ENCODE measurements at places on chromosomes 13 and 19.

GRCh38 chr19:58054901-58055874 is 3.9 kb upstream of the ZNF135 start:
- peak; percentile 14 for DNase-seq

GRCh38 chr19:30115947-30116346 is 173.9 kb downstream of the URI1 start:
- no peak for DNase-seq

GRCh38 chr13:99862244-99862643 is 109.3 kb downstream of the ZIC5 start:
- DNase-seq: no peak

DNA sequence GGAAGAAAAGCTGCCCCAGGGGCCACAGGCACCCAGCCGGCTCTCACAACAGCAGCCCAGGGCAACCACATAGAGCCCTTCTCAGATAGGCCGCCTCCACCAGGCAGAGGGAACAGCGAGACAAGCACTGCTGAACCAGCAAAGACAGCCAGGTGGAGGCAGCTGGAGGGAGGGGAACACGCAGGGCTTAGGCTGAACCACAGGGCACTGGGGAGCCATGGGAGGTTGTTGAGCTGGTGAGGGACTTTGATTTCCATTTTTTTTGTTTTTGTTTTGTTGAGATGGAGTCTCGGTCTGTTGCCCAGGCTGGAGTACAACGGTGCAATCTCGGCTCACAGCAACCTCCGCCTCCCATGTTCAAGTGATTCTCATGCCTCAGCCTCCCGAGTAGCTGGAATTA is 3.5 kb downstream of the GAMT start:
- DNase-seq: no peak

GRCh38 chr13:20799726-20800416 is 26.1 kb upstream of the EEF1AKMT1 start:
- no peak for DNase-seq

- DNase-seq: no peak
These were observed 260.4 kb downstream of the NALCN start for GRCh38 chr13:101155920-101156319.

DNA sequence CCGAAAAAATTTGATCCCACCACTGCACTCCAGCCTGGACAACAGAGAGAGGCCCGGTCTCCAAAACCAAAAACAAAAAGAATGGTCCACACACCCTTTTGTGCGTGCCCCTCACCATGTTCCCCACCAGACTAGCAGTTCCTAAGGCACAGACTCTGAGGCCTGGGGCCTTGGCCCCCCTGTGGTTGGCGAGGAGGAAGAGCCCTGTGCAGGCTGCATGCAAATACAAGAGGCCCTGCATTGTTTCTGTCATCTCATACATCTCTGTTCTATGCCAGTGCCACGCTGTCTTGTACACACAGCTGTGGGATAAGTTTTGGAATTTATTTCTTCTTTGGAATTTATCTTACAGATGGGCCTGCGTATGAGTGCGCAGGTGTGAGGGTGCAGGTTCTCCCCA is 4.7 kb upstream of the YJEFN3 start:
- DNase-seq: no peak

DNA sequence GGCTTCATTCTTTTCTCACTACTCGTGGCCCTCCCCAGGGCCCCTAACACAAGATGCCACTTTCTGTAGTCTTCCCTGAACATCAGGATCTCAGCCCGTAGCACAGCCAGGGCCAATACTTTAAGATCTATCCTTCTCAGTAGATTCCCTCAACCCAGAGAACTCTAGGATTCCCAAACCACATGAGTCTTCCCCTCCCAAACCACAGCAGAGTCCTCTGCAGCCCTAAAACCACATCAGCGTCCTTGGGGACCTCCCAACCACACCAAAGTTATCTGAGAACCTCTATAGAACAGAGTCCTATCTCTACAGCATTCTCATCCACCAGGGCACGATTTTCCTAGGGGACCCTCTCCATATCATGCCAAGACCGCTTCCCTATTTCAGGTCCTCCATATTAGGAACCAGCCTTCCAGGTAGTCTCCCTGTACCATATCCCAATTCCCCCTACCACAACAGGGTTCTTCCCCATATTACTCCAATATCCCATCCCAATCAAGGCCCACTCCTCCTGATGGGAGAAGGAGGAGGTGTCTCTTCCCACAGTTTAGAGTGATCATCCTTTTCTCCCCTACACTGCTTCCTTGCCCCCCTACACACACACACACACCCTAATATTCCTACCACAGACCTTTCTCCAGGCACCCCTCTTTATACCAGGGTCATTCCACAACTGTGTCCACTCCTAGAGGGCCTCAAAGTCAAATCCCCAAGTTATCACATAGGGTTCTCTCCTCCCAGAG is 1.4 kb downstream of the DYRK1B start:
- no peak for DNase-seq

- DNase-seq: peak; percentile 83
These were observed 12.9 kb upstream of the ZNF564 start for GRCh38 chr19:12564016-12564664.

GRCh38 chr19:31214086-31214485 is 135.2 kb downstream of the TSHZ3 start:
- no peak for DNase-seq

DNA sequence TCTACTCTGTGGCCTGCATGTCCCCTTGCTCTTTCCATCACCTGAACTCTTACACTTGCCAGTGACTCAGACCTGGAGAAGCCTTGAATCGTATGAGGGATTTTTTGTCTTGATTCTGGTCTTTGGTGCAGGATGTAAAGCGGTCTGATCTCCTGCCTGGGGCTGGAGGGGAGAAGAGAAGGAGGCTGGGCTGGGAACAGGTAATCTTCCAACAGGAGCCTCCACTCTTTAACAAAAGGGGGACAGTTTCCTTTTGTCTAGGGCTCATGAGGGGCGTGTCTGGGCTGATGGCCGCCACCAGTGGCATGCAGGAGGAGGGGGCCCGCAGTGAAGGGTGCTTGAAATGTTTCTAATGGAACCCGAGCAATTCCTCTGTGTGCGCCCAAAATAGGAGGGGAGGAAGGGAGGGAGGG is 24.7 kb downstream of the NFIX start:
- DNase-seq: no peak

- DNase-seq: no peak
These were observed 181.8 kb downstream of the COL4A1 start for GRCh38 chr13:110125157-110125556.

DNA sequence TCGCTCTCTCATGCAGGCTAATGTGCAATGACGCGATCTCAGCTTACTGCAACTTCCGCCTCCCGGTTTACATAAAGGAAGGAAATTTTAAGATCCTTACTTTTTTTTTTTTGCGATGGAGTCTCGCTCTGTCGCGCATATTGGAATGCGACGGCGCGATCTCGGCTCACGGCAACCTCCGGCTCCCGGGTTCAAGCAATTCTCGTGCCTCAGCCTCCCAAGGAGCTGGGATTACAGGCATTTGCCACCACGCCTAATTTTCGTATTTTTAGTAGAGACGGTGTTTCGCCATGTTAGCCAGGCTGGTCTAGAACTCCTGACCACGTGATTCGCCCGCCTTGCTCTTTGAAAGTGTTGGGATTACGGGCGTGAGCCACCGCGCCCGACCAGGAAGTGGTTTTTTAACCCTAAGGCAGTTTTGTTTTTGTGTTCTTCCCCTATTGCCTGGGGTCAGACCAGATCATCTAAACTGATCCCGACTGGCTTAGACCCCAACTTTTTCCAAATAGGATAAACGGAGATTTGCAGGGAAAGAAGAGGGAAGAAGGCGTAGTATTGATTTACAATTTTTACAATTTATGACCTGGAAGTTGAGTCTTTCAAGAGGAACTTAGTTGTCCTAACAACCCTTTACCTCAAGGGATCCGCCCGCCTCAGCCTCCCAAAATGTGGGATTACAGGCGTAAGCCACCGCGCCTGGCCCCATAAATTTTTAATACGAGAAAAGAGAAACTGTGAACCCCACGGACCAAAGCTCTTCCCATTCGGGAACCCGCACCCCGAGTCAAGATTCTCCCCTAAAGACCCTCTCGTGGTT is 142.0 kb downstream of the ZNF737 start:
- no peak for DNase-seq

DNA sequence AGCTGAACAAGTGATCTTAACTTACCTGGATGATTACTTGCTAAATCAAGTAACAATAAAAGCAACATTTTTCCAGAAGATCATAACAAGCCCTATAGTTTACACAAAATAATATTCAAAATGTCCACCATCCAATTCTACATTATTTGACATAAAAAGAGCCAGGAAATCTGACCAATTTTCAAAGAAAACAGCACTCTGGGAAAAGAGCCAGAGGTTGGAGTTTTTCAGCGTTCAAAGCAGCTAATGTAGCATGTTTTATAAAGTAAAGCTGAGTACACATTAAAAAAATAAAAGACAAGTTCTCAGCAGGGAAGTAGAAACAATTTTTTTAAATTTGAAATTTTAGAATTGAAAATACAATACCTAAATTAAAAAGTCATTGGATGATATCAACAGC is 62.6 kb downstream of the UFM1 start:
- no peak for DNase-seq

- no peak for DNase-seq
These were observed 7.6 kb downstream of the ZNF737 start for GRCh38 chr19:20558011-20558410.

DNA sequence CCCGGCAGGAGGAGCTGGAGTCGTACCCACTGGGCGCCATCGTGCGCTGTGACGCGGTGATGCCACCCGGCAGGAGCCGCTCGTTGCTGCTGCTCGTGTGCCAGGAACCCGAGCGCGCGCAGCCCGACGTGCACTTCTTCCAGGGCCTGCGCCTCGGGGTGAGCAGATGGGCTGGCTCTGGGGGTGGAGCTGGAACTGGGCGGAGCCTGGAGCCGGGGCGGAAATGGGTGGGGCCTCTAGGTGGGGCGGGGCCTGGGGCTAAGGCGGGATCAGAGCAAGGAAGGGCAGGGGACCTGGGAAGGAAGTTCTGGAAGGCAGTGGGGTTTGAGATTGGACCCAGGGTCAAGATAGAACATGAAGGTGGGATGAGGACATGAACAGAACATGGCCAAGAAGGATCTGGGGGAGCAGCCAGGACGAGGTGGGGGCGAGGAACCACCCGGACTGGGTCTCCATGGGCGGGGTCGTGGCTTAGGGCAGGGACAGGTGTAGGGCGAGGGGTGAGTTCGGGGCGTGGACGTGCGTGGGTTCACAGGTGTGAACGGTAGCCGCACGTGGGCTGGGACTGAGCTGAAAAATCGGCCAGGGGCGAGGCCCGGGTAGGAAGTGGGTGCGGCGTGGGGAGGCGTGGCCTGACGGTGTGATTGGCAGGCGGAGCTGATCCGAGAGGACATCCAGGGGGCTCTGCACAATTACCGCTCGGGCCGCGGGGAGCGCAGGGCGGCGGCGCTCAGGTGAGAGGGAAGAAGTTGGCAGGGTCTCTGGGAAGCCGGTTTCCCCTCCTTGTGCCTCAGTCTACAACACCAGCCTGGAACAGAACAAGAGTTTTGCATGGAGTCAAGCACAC is 4.7 kb downstream of the EPS8L1 start:
- no peak for DNase-seq

DNA sequence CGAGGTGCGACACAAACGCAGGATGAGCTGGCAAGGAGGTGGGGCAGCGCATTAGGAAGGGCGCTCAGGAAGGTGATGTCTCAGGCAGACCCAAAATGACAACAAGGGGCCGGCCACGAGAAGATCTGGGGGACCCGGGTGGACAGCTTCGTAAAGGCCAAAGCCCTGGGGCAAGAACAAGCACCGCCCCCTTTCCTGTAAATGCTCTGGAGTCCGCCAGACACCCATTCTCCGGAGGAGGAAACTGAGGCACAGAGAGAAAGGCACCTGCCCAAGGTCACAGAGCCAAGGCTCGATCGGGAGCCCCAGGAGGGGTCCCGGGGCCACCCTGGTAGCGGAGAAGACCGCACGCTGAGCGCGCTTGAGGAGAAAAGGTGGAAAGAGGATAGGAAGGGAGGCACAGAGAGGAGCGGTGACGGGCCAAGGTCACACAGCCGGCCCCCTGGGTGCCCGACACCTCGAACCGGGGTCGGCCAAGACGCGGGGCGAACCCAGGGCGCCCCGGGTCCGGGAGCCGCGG is 571 bp downstream of the SAFB2 start:
- DNase-seq: no peak

GRCh38 chr19:47006496-47006895 is 13.1 kb upstream of the NPAS1 start:
- DNase-seq: no peak

DNA sequence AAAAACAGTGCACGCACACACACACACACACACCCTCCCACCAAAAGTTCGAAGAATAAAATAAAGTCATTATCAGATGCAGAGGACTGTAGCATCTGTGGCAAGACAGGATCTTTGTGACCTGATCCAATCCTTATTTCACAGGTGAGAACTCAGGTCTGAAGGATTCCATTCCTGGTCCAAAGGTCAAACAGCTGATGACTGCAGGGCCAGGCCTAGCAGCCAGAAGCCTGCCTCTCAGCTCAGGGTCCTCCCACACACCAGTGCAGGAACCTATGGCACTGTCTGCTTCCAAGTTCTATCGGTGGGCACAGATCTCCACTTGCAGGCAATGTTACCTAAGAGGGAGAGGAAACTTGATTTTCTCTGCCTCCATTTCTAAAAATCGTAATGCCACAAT is 57.5 kb downstream of the SERP2 start:
- no peak for DNase-seq

- DNase-seq: no peak
These were observed 73.8 kb downstream of the CCDC70 start for GRCh38 chr13:51935326-51936171.

DNA sequence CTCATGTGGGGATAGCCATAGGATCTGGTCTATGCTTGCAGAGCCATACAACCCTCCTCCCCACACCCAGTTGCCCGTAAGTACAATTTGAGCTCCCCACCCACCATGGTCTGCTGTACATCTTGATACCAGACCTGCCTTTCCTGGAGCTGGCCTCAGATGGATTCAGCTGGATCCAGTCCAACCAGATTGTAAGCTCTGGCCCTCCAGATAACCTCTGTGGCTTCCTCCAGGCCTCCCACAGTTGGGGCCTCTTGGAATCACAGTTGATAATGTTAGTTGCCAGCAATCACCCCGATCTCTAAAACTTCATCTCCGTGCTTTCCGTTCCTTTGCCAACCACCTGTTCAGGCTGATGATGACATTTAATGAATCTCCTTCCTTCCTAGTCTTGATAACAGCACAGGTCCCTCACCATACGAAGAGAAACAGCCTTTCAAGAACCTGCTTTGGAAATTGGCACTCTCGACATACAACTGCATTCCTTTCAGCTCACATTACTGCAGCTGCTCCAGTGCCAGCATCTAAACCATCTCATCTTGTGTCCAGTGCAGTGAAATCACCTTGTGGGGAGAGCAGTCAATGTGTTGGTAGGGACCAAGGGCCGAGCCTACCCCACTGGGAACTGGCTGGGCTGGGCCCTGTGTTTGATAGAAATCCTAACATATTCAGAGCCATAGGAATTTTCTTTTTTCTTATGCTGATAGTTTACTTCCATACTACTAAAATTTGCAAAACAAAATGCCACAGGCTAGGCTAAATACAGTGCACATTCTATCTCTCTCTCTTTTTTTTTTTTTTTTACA is 15.1 kb upstream of the FOXO1 start:
- no peak for DNase-seq
